ENCODE measurements at places on chromosomes 3 and 15. TPM values are rescaled to one million over a fixed set of nuclear protein-coding genes. Genes with fewer than 3 reads are reported as not detected.

LRRC31 gene
- not detected for total RNA-seq

CPNE9 gene
- not detected for total RNA-seq

ACTC1 gene
- 1.1 TPM for total RNA-seq

FAM3D gene
- total RNA-seq: not detected

CD200 gene
- 12.6 TPM for total RNA-seq

TICRR gene
- total RNA-seq: not detected

CLDN18 gene
- total RNA-seq: not detected

HTR3E gene
- not detected for total RNA-seq

SERPINI2 gene
- total RNA-seq: not detected

ATP6V1A gene
- 28.8 TPM for total RNA-seq

FSIP1 gene
- total RNA-seq: 1.5 TPM

IL20RB gene
- 50.6 TPM for total RNA-seq

TNFSF10 gene
- total RNA-seq: 26.6 TPM

STRIT1 gene
- not detected for total RNA-seq

ACTRT3 gene
- total RNA-seq: 3.9 TPM

C2CD4A gene
- total RNA-seq: not detected

OIP5 gene
- not detected for total RNA-seq

CCR8 gene
- total RNA-seq: not detected

ALS2CL gene
- 18.4 TPM for total RNA-seq

PCSK6 gene
- 11.2 TPM for total RNA-seq

NMNAT3 gene
- 12.6 TPM for total RNA-seq

CYP1A1 gene
- total RNA-seq: 0.44 TPM

ISY1 gene
- total RNA-seq: 20.9 TPM

CASR gene
- total RNA-seq: not detected

PP2D1 gene
- not detected for total RNA-seq

GCSAM gene
- not detected for total RNA-seq

PIERCE2 gene
- total RNA-seq: 4.8 TPM

SPINK8 gene
- not detected for total RNA-seq

CPN2 gene
- total RNA-seq: not detected

CATSPER2 gene
- 1.2 TPM for total RNA-seq

ROPN1B gene
- total RNA-seq: 6.9 TPM

FAM174B gene
- total RNA-seq: 6.6 TPM

CD200R1 gene
- total RNA-seq: 0.98 TPM

EPHA6 gene
- 0.78 TPM for total RNA-seq

CORO2B gene
- total RNA-seq: 6.3 TPM

ITIH1 gene
- 4.1 TPM for total RNA-seq

FETUB gene
- total RNA-seq: not detected

IL12A gene
- total RNA-seq: not detected

GASK1A gene
- total RNA-seq: 43.0 TPM

NCEH1 gene
- 4.3 TPM for total RNA-seq

RETNLB gene
- total RNA-seq: not detected

PLAAT1 gene
- total RNA-seq: not detected

SSUH2 gene
- total RNA-seq: not detected

SAXO2 gene
- total RNA-seq: 0.78 TPM

PLSCR4 gene
- 108 TPM for total RNA-seq

GHSR gene
- not detected for total RNA-seq

SPESP1 gene
- 2.0 TPM for total RNA-seq

HYAL1 gene
- 16.5 TPM for total RNA-seq

Measured in tibial nerve (tissue), 4 donors.